Activated naive CD8-positive, alpha-beta T cell treated with anti-CD3 and anti-CD28 coated beads for 36 hours (primary cell): ENCODE measurements at places on chromosomes 4 and X.
A peak's percentile ranks its signal among the peaks of the same experiment; 100 is the strongest.

- peak; percentile 79 for DNase-seq
These were observed 1.0 kb upstream of the ARHGAP4 start for GRCh38 chrX:153926858-153927671.

DNA sequence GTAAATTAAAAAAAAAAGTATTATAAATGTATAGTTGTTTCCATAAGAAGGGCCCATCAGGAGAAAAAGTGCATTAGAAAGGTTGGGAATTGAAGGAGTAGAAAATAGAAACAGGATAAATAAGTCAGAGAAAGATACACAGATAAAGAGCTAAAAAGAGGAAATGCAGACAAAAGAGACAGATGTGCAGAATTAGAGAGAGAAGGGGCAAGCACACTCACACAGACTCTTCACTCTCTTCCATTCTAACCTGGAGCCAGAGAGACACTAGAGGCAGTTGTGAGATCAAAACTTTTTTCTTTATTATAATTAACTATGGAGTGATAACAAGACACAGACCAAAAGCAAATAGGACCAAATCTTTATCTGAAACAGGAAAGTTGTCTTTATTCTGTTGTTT, 134.1 kb downstream of the CEP135 start:
- DNase-seq = no peak

- DNase-seq = no peak
These were observed 2.8 kb downstream of the GAB1 start for GRCh38 chr4:143339497-143339896.

DNA sequence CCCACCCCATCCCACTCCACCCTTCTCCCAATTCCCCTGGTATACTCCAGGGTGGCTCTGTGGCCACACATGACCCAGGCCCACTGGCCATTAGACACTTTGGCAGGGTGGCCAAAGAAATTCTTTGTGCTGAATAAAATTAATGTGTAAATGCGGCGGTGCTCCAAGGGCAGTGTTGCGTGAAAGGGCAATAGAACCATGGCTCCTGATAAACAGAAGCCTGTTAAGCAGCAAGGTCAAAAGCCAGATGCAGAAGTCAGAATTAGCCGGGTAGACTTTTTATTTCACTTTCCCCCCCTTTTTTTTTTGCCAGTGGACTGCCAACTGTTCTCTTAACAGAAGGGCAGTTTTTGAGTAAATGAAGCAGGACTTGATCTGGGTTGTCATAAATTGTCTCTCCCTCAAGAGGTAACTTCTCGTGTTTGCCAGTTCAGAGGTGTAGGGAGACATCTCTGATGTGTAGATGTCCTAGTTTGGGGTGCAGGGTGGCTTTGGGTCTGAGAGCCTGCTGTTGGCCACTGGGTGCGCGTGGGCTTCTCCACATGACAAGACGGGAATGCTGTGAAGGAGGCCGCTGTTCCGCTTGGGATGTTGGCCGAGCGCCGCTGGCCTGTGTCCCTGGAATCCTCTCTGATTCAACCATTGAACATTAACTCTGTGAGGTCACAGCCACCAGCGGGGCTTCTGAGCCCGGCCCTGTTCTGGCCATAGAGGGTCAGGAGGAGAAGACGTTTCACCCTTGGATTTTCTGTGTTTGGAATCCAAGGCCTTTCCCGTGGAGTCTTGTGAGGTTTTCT, 139.5 kb downstream of the TBL1X start:
- DNase-seq = no peak

DNA sequence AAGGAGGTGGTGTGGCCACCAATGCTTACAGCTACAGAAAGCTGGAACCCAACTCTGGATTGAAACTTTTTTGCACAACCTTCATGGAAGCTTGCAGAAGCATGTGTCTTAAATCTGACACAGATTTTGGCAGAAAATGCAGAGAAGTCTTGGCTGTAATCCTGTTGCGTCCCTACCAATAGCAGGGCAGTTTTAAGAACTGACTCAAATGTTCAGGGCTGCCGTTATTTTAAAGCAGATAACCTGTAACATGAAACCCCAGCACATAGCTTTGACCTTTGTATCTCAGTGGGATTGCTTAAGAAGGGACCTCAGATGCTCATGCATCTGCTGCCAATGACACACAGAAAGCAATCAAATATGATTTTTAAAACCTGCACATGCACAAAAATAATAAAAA, at the start of gene VEGFD:
Gene VEGFD, minus strand, starts transcription at position 110 of the 400 bp plus-strand sequence. CDS start 467 bp downstream, outside the sequence.
- DNase-seq = no peak

DNA sequence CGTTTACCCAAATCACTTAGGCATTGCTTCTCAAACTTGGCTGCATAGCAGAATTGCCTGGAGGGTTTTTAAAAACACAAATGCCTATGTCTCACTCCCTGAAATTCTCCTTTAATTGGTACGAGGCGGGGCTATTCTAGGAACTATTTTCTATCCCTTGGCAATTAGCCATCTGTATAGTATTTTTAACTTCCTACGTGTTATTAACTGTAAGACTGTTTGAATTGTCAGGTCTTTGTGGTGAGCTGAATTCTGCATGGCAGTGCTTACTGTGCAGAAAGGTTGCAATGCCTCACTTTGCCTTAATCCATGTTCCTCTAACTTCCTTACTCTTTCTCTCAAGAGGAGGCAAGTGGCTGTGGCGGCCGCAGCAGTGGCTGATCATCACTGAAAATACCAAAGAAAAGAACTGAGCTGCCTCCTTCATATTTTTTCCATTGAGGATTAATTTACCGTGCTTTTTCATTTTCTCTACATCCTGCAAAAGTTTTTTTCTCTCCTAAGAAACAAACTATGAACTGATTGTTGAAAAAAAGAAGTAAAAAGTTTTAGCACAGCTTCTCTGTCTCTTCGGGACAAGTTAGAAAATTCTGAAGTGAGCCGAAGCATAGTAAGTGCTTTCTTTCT, at the start of gene SHROOM3:
Gene SHROOM3, plus strand, starts transcription at position 329 of the 627 bp plus-strand sequence. CDS start 824 bp downstream, outside the sequence.
- no peak for DNase-seq

DNA sequence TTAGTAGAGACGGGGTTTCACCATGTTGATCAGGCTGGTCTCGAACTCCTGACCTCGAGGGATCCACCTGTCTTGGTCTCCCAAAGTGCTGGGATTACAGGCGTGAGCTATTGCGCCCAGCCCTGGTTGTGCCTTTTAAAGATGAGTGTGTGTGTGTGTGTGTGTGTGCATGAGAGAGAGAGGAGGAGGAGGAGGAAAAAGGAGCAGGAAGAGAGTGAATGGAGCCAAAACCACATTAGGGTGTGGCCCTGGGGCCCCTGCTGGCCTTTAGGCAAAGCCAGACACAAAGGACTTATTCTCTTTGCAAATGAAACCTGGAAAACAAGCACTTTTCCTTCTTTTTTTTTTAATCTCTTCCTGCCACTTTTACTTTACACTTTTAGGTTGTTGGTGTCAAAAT, 48.2 kb upstream of the KLF3 start:
- no peak for DNase-seq

- DNase-seq = no peak
These were observed 6.7 kb downstream of the SPATA4 start for GRCh38 chr4:176188654-176189053.

DNA sequence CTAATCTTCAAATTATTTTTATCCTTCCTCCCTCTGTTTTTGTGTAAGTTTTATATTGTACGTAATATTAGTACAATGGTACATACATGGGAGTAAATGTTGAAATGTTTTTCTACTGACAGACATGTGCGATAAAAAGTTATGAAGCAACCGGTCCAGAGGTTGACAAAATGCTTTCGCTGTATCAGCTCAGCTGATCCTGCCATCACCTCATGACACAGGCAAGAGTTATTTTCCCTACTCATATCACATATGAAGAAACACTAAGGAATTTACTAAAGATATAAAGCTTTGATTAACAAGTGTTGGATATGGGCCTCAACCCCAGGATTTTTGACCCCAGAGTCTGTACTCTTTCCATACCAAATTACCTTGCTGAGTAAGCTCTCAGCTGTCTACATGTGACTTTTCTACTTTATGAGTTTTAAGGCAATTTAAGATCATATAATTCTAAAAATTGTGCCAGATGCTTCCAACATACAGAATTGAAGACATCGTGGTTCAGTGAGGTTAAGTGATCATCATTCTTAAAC, 50.0 kb downstream of the CLCN5 start:
- DNase-seq = no peak

- DNase-seq = no peak
These were observed 60.3 kb upstream of the DDX3X start for GRCh38 chrX:41273638-41274037.

GRCh38 chr4:124070688-124071484, 641.6 kb downstream of the ANKRD50 start:
- no peak for DNase-seq

DNA sequence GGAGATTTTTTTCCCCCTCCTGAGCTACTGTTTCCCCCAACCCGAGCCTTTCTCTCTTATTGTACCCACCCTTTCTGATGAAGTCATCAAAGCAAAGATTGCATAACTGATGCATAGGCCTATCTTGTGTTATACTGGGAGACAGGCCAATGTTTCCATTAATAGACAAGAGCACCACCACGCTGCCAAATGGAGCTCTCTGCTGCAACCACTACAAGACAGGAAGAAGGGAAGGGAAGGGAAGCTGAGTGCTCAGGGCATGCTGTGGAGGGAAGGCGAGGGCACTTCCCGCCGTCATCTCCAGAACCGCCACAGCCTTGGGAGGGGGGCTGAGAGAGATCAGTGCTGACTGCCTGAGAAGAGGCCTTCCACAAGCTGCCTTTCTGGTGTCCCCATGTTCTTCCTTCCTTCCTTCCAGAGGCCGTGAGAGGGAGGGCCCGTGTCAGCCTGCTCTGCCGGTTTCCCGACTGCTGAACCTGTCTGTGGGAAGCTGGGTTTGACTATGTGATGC, 75.0 kb downstream of the MGST2 start:
- no peak for DNase-seq

DNA sequence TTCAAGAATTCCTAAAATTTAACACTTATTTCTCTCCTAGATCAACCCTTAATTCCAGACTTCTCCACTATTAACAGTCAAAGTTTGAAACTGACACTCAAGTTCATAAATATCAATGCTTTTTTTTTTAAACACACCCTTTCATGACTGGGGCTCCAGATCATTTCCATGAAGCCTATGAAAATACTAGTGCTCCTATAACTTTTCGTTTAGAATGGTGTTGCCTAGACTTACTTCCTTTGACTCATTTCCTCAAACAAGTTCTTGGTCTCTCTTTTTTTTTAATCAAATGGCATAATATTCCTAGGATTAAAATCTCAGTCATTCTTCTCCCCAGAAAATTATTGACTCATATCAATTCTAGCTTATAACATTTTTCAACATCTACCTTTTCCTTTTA, 13.1 kb downstream of the ZMAT1 start:
- DNase-seq = no peak

DNA sequence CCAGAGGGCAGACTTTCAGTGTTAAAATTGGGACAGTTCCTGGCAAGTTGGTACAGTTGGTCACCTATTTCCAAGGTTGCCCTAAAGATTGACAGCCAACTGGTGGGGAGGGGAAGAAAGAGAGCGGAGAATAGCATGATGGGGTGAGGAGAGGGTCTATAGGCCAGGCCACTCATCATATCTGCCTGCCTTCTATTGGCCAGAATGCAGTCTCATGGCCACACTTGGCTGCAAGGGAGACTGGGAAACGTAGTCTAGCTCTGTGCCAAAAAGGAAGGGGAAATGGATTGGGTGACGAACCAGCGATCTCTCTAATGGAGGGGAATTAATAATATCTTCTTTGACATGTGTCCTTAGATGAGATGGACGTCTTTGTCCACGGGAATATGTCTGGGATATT, 197.4 kb upstream of the ATP6AP2 start:
- no peak for DNase-seq

DNA sequence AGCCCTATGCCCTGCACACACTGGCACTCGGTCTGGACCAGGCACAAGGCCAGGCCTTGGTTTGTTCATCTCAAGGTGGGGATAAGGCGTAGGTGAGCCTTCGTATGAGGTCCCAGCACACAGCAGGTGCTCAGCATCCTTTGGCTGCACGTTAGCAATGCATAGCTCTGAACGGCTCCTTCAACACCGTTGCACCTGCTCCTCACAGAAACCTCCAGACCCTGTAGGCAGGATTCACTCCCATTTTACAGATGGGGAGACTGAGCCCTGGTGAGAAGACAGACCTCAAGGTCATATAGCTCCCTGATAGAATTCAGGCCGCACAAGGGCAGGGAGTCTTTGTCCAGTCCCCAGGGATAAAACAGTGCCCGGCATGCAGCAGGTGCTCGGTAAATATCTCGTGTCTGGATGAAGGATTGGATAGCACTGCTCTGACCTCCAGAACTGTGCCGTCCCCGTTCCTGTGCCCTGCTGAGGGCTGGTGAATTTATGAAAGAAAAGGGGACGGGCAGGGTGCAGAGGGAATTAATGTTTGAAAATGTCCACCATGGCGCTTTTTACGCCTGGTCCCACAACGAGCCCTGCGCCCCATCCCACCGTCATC, 2.4 kb downstream of the PPP2R2C start:
- no peak for DNase-seq

GRCh38 chr4:80229590-80229989, 32.3 kb downstream of the PRDM8 start:
- no peak for DNase-seq

GRCh38 chrX:40091691-40092421, 5.9 kb downstream of the BCOR start:
- no peak for DNase-seq

DNA sequence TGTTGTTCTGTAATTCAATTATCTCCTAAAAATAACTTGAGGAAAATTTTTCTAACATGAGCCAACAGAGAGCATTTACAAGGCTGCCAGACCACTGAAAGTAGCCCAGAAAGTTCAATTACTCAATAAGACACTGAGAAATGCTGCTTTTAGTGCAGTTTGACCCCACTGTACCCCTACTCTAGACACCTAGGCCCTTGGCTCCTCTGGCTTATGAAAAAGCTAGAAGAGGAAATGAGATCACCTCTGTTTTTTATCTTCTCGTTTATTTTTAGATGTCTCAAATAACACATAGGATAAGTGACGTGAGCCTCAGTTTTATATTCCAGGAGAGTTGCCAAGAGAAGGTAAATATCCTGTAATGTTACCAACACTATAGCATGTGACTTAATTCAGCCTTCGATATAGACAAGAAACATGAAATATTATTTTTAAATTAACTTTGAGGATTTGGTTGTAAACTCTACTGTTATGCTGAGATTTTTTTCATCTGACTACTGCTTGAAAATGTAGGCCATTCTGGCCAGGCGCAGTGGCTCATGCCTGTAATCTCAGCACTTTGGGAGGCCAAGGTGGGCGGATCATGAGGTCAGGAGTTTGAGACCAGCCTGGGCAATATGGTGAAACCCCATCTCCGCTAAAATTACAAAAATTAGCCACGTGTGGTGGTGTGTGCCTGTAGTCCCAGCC, 24.4 kb downstream of the TNIP3 start:
- no peak for DNase-seq

DNA sequence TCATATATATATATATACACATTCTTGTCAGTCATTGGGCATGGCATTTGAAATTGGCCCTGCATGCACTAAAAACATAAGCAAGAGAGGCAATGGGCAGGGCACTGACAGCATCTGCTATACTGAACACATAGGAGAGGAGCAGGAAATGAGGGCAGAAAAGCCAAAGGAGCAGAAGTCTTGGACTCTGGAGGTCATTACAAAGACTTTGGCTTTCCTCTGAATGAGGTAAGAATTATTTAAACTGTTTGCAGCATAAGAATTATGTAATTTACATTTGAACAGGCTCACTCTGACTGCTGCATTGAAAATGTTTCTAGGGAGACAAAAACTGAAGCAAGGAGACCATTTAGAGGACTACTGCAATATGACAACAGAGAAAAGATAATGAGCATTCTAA, 396.5 kb downstream of the PRDM5 start:
- DNase-seq = no peak
